ENCODE measurements at places on chromosomes 3 and 15. TPM values are rescaled to one million over a fixed set of nuclear protein-coding genes. Genes with fewer than 3 reads are reported as not detected.

- no peak for DNase-seq
Measured at GRCh38 chr3:188868803-188869202, 303.0 kb upstream of the TPRG1 start.

DNA sequence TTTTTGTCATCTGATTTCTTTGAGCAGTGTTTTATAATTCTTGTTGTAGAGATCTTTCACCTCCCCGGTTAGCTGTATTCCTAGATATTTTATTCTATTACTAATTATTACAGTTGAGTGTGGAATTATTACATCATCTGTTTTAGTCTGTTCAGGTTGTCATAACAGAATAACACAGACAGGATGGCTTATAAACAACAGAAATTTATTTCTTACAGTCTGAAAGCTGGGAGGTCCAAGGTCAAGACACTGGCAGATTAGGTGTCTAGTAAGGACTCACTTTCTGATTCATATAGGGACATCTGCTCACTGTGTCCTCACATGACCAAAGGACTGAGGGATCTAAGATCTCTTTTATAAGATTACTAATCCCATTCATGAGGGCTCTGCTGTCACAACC lies 121.3 kb upstream of the THBS1 start:
- DNase-seq: no peak

GRCh38 chr3:3209057-3209456 lies 29.6 kb upstream of the CRBN start:
- no peak for DNase-seq

- no peak for DNase-seq
Measured at GRCh38 chr3:131701153-131701770, 198.5 kb upstream of the MRPL3 start.

- DNase-seq: no peak
Measured at GRCh38 chr15:40751745-40752144, 3.3 kb downstream of the RMDN3 start.

DNA sequence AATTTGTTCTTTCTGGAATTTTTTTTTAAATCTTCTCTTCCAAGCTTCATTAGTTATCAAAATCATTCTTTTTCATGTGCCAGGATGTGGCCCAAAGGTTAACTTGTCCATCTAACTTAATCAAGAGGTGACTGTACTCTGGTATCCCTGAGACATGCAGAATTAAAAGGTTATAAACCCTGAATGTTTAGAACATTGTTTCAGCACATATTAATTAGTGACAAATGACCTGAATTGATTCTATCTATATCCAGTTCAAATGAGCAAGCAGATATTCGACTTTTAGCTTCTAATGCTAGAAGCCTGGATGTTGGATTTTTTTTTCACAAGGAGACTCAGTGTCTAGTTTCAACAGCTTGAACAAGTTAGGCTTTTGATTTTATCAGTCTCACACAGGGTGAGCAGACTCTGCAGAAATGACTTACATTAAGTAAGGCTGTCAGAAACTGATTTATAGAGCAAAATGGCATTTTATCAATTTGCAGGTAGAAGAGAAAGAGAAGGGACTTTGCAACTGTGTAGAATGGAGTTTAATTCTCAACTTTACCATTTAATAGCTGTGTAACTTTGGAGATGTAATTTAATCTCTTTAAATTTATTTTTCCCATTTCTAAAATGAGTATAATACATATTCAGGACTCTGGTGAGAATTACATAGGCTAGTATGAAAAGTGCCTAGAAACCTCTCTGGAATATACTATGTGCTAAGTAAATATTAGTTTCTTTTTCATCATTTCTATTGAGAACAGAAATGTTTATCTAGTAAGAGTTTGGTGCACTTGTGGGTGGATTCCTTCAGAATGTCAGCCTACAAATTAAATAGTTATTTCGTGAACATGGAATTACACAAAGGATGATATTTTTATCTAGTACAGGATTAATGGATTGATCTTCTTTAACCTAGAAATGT lies 100.0 kb downstream of the ALCAM start:
- DNase-seq: no peak

GRCh38 chr3:190560013-190560895 lies 46.4 kb downstream of the IL1RAP start:
- no peak for DNase-seq

GRCh38 chr3:98734306-98734705 lies 28.8 kb upstream of the ST3GAL6 start:
- DNase-seq: no peak

DNA sequence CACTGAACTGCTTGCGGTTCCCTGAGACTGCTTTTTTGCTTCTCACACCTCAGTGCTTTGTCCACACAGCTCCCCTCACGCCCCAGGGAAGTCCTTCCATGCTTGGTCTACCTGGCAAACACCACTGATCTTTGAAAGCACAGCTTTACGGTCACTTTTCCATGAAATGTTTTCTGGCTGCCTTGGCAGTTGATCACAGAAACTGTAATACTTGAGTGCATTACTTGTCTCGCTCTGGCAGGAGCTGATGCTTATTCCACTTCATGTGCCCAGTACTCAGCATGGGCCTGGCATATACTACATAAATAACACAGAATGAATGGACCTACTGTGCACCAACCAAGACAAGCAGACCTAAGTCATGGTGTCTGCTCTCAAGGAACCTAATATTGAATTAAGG lies 121.1 kb downstream of the MEX3B start:
- DNase-seq: no peak

GRCh38 chr3:69776920-69777581 lies 37.8 kb downstream of the MITF start:
- no peak for DNase-seq

DNA sequence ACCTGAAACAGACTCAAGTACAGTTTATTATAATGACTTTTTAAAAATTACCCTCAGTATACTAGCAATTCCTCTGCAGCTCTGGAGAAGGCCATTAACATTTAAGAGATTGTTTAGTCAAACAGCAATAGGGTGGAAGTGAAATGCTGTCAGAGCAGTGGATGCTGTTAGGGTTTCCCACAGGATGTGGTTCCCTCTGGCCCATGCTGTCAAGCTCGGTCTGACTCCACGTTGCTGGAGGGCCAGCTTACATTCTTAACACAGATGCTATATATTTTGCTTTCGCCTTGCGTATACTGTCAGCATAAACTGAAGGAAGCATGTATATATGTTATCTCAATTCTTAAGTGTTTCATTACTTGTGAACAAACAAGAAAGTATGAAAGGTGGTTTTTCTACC lies 231.1 kb upstream of the COL8A1 start:
- no peak for DNase-seq

- DNase-seq: no peak
Measured at GRCh38 chr3:196207833-196208607, 3.2 kb downstream of the ZDHHC19 start.

GRCh38 chr3:13822871-13823585 lies 56.8 kb downstream of the WNT7A start:
- no peak for DNase-seq

DNA sequence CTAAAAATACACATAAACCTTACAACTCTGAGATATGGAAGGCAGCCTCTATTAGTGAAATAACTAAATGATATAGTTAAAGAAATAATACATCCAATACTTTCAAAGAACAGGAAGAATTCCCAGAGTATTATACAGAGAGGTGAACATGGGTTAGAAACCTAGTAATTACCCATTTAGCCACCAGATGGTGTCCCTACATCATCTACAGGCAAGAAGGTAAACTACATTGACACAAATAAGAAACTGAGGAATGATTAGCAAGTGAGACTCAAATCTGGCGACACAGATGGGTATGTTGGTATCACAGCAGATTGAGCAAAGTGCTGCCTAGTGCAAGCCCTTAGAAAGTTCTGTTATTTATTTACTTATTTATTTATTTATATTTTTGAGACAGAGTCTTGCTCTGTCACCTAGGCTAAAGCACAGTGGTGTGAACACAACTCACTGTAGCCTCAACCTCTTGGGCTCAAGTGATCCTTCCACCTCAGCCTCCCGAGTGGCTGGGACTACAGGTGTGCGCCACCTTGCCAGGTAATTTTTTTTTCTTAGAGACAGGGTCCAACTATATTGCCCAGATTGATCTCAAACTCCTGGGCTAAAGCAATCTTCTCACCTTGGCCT lies 28.2 kb downstream of the NEK4 start:
- DNase-seq: no peak

GRCh38 chr3:184237807-184238206 lies 8.4 kb downstream of the VWA5B2 start:
- no peak for DNase-seq

DNA sequence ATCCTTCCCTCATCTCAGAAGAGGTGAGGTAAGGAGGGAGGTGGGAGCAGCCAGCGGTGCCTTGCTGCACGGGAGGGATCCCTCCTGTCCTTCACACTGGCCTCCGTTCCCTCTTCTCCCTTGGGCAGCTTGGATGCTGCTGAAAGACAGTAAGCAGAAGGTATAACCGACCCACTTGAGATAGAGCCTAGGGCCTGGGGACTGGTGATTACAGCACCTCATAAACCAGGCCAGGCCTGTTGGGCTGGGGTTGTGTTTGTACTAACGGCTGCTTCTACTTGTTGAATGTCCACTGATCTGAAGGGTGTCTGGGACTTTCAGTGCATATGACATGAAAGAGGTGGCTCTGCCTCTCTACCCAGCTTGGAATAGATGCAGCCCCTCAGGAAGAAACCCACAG lies 25.0 kb downstream of the SEMA6D start:
- no peak for DNase-seq

DNA sequence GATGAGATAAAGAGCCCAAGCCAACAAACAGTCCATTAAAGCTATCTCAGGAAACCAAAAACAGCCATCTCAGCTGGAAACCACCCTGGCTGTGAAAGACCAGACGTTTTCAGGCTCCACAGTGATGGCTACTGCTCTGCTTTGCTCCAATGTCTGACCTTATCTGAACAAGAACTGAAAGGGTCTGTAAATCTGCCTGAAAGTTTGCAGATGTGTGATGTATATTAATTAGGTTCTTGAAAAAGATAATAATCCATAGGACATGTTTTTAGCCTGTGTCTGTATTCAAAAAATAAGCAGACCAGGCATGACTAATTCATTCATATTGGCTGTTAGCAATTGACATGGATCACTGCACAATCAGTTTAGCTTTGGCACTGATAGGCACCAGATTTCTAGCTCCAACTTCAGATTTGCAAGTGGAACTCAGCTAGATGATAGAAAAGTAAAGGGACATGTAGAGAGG lies 611.4 kb upstream of the NAALADL2 start:
- DNase-seq: no peak

- DNase-seq: no peak
Measured at GRCh38 chr3:119409844-119410243, 53.6 kb downstream of the TMEM39A start.

GRCh38 chr3:15724446-15724845 lies 73.3 kb downstream of the ANKRD28 start:
- no peak for DNase-seq

DNA sequence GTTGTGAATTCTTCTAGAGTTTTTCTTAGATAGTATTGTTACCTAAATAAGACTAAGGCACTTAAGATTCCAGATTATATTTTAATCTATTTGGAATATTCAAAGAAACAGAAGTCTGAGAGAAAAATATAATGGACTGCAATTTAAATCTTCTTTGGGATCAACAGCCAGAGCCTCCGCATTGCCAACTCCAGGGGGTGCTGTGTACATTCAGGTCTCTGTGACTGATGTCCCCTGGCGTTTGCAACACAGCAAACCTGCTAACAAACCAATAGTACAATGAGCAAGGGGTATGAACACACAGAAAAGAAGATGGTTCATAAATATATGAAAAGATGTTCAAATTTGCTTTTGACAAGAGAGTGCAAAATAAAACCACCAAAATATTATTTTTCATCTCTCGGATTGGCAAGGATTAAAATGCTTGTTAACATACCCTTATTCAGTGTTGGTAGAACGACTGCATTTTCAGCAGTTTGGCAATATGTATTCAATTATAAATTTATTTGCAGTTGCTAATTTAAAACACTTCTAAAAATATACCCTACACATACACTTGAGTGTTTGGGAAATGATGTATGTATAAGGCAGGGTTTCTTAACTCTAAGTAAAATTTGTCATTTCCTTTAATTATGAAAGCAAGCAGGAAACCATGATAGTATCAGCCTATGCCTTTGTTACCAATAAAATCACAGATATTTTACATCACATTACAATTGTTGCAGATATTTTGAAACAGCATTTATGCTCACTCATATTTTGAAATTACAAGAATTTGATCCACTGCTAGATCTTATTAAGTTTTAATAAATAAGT lies 16.1 kb upstream of the TM4SF1 start:
- no peak for DNase-seq

GRCh38 chr15:98272625-98273024 lies 312.1 kb downstream of the ARRDC4 start:
- no peak for DNase-seq

DNA sequence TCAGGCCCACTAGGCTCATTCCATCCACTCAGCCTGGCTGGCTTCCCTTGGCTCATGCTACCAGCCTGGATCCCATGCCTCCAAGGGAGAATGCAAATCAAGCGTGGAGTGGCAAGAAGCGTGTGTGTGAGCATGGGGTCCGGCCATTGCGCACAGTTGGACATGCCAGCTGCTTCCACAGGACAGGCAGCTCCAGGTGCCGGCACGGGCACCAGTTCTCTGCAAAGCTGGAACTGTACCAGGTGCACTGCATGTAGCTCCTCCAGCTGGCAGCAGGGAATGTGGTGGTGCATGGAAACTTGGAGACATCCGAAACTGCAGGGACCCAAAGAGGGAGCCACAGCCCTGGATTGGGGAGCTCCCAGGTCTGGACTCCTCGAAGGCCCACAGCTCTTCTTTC lies 449.8 kb downstream of the EPHA6 start:
- no peak for DNase-seq

DNA sequence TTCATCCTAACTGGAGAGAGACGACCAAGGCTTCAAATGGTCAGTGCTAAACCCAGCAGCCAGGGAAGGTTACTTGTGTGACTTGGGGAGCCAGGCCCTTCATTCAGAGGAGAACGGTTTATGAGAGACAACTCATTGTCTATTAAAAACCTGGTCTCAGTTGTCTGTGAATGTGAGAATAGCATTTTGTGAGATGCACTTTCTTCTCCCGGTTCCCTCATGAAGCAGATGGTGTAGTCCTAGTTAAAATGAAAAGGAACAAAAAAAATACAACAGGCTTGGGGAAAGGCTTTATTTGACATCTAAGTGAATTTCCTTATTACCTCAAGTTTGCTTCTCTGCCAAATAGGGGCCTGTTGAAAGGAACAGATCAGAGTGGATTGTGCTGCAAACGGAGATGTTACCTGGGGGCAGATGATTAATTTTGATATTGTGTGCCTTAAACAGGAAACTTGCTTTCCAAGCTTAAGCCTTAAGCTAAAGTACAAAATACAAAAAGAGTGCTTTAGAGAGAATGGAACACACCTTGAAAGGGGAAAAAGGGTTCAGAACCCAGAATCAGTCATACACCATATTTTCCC lies 202.7 kb upstream of the BHLHE40 start:
- no peak for DNase-seq

The LRTM1 gene
- total RNA-seq: not detected

The GUCA1C gene
- not detected for total RNA-seq

The USP50 gene
- total RNA-seq: 1.2 TPM

The C3orf85 gene
- total RNA-seq: not detected

The TM6SF1 gene
- total RNA-seq: 8.7 TPM

The UBXN7 gene
- 53.2 TPM for total RNA-seq

The NKIRAS1 gene
- 4.9 TPM for total RNA-seq

The SLC22A13 gene
- total RNA-seq: 0.68 TPM

The IL20RB gene
- total RNA-seq: 4.3 TPM

The ADAMTS9 gene
- 153 TPM for total RNA-seq

The ATP13A5 gene
- total RNA-seq: not detected

The BDH1 gene
- total RNA-seq: 69.4 TPM

The PLSCR2 gene
- 2.6 TPM for total RNA-seq

The OR4F15 gene
- not detected for total RNA-seq

The CYP8B1 gene
- not detected for total RNA-seq
